ENCODE measurements at places on chromosomes 13 and 19.

GRCh38 chr19:40253611-40254092 lies 27.2 kb upstream of the CCNP start:
- no peak for DNase-seq

DNA sequence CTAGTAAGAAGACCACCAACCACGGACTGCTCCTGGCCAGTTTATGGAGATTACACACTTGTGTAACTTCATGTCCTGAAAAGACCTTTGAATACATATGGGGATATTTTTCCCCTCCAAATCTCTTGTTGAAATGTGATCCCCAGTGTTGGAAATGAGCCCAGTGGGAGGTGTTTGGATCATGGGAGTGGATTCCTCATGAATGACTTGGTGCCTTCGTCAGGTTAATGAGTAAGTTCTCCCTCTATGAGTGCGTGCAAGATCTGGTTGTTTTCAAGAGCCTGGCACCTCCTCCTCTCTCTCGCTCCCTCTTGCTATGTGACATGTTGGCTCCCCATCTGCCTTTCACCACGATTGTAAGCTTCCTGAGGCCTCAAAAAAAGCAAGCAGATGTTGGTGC lies 769.0 kb upstream of the SLITRK1 start:
- no peak for DNase-seq

DNA sequence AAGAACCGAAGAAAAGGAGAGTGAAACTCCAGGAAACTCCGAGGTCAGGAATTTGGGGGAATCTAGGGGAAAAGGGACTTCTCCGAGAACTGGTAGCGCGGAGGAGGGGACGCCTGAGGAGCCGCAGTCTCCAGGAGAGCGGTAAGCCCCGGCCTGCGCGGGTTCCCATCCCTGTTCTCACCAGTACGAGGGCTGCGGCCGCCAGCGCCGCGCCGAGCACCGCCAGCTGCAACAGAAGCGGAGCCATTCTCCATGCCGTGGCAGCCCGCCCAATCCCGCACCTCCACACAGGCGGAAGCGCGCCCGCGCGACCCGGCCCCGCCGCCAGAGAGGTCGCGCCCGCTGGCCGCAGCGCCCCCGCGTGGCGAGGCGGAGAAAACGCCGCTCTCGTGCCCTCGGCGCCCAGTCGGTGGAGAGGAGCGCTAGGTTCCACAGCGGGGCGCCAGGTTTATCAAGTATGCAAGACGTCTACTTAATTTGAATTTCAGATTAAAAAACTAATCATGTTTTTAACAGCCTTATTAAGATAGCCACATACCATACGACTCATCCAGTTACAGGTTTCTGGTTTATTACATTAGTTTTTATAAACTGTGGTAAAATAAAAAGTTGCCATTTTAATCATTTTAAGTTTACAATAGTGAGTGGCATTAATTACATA lies at the start of gene ALG5:
ALG5 (minus strand) TSS at position 287 of the 661 bp plus-strand sequence; CDS start at position 247, 40 bp downstream.
- peak; percentile 93 for DNase-seq

- DNase-seq = no peak
Measured at GRCh38 chr19:38918526-38918925, 6.5 kb upstream of the CCER2 start.

GRCh38 chr13:73721571-73721970 lies 412.6 kb downstream of the KLF12 start:
- DNase-seq = no peak

- no peak for DNase-seq
Measured at GRCh38 chr19:46232468-46232867, 2.9 kb downstream of the IGFL1 start.

DNA sequence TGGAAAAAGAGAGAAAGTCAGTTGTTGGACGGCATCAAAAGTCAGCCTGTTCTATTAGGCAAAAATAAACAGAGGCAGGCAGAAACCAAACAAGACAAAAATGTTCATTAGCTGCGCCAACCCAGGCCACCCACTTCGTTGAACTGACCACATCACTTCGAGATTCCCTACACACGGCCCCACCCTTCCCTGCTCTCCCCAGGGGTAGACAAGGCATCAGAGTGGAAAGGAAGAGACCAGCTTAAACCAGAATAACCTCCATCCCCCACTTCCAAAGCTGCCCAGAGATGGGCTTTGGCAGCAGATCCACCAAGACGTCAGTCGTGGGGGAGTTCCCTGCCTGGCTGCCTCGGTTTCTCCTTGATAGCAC lies 204.6 kb upstream of the TSHZ3 start:
- no peak for DNase-seq

- no peak for DNase-seq
Measured at GRCh38 chr13:80437231-80437630, 96.3 kb upstream of the SPRY2 start.

GRCh38 chr19:51258165-51259160 lies 7.6 kb downstream of the SIGLECL1 start:
- DNase-seq = peak; percentile 49

GRCh38 chr13:111903143-111903542 lies 163.8 kb upstream of the SOX1 start:
- DNase-seq = peak; percentile 3
